CD4-positive, alpha-beta T cell treated with Interferon alpha-2 for 1 hour (primary cell): ENCODE measurements at places on chromosomes 5 and 9.

- no peak for DNase-seq
Measured at GRCh38 chr5:62795926-62796325, 217.3 kb downstream of the LRRC70 start.

DNA sequence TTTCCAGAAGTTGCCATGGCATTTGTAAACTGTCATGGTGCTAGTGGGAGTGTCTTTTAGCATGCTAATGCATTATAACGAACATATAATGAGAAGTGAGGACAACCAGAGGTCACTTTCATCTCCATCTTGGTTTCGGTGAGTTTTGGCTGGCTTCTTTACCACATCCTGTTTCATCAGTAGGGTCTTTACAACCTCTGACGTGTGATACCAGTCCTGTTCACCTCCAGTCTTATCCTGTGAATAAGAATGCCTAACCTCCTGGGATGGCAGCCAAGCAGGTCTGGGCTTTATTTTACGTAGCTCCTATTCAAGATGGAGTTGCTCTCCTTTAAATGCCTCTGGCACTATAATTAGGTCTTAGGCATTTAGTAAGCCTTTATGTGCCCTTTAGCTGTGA lies 20.4 kb upstream of the RFK start:
- peak; percentile 9 for DNase-seq

DNA sequence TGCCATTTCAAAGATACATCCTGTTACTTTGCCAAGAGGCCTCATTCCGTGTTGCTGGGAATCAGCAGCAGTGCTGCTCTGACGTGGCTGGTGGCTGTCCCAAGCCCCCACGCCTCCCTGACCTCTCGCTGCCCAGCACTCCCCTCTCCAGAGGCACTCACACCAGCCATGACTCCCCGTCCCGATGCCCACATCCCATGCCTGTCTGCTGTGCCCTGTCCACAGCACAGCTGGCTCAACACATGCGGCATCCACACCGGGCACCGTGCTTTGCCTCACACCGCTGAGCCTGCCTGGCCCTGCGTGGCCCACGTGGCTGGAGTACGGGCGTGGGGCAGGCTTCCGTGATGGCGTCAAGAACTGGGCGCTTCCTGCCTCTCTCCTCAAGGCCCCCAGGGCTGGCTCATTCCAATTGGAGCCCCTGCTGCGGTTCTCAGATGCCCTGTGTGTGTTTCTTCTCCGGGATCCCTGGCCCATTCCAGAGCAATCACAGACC lies 7.8 kb upstream of the LCN1 start:
- DNase-seq = no peak

GRCh38 chr5:172626031-172626581 lies 15.0 kb upstream of the NEURL1B start:
- no peak for DNase-seq

- DNase-seq = no peak
Measured at GRCh38 chr9:16309082-16309468, 561.4 kb downstream of the BNC2 start.

- DNase-seq = no peak
Measured at GRCh38 chr9:95572381-95573151, 55.8 kb upstream of the PTCH1 start.
